NT2/D1 (cell line): ENCODE measurements at places on chromosomes 5 and 9.

- no peak for DNase-seq
These were observed 308.6 kb upstream of the EDIL3 start for GRCh38 chr5:84693256-84693655.

- no peak for DNase-seq
These were observed 20.0 kb downstream of the RNF44 start for GRCh38 chr5:176517053-176517661.

- DNase-seq = peak; percentile 40
These were observed 168.5 kb downstream of the AUH start for GRCh38 chr9:91193087-91193657.

DNA sequence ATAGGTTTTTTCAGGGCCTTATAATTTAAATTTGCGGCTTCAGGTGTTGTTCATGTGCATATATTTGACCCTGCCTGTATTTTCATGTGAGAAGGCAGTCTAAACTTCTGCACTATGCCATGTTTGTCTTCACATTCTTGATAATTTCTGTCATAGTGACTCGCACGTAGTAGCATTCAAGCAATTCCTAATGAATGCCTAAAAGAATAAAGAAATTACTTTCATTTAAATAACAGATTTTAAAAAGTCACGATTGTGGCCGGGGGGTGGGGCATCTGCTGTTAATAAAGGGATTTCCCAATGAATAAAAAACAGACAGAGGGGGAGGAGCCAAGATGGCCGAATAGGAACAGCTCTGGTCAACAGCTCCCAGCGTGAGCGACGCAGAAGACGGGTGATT lies 318.0 kb downstream of the ADAMTS6 start:
- DNase-seq = no peak

- DNase-seq = no peak
These were observed 59.0 kb downstream of the BASP1 start for GRCh38 chr5:17276445-17276844.

- DNase-seq = no peak
These were observed 11.2 kb downstream of the SPATA31D1 start for GRCh38 chr9:81999806-82000205.

- no peak for DNase-seq
These were observed 62.7 kb downstream of the ST8SIA4 start for GRCh38 chr5:100840370-100840769.

- peak; percentile 32 for DNase-seq
These were observed 393 bp downstream of the SH3GLB2 start for GRCh38 chr9:129027685-129028191.
